ENCODE measurements at places on chromosomes 5 and 9.

- DNase-seq = no peak
Measured at GRCh38 chr5:98656125-98656795, 117.2 kb upstream of the RGMB start.

DNA sequence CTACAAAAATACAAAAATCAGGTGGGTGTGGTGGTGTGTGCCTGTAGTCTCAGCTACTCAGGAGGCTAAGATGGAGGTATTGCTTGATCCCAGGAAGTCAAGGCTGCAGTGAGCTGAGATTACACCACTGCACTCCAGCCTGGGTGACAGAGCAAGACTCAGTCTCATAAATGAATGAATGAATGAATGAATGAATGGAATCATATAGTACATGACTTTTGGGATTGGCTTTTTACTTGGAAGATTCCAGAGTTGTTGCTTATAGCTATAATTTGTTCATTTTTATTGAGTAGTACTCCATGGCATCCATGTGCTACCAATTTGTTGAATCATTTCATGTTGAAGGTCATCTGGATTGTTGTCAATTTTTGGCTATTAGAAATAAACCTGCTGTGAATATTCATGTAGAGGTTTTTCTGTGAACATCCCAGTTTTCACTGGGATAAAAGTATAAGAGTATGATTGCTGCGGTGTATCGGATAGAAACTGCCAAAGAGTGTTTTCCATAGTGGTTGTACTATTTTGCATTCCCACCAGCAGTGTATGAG lies 19.9 kb downstream of the ERBIN start:
- DNase-seq = no peak

DNA sequence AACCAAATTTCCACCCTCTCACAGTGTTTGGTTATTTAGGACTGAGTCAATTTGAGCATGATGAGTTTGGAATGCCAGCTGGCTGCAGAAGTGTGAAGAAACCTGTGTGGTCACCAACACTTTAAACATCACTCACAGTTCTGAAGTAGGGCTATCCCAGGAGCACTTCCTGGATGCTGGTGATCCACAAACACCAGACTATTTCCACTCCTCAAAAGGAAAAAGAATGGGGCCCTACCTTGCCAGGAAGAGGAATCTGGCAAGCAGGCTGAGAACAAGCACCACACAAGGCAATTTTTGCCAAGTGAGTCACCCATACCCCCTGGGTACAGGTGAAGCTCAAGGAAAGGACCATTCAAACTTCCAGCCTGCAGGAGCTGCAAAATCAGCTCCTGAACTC lies 294.2 kb upstream of the PTGER4 start:
- DNase-seq = no peak

GRCh38 chr5:104635227-104635626 lies 1072.6 kb upstream of the NUDT12 start:
- no peak for DNase-seq
